Erythroblast (primary cell): ENCODE measurements at places on chromosomes 13 and 19.

DNA sequence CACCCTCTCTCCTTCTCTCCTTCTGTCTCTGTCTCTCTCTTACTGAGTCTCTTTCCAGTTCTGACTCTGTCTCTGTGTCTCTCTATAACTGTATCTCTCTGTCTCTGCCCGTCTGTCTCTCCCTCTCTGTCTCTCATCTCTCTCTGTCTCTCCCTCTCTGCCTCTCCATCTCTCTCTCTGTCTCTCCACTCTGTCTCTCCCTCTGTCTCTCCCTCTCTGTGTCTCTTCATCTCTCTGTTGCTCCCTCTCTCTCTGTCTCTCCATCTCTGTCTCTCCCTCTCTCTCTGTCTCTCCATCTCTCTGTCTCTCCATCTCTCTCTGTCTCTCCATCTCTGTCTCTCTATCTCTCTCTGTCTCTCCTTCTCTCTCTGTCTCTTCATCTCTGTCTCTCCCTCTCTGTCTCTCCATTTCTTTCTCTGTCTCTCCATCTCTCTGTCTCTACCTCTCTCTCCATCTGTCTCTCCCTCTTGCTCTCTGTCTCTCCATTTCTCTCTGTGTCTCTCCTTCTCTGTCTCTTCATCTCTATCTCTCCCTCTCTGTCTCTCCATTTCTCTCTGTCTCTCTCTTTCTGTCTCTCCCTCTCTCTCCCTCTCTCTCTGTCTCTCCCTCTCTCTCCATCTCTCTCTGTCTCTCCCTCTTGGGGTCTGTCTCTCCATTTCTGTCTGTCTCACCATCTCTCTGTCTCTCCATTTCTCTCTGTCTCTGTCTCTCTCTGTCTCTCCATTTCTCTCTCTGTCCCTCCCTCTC, 3.3 kb upstream of the MEIS3 start:
- DNase-seq = no peak

DNA sequence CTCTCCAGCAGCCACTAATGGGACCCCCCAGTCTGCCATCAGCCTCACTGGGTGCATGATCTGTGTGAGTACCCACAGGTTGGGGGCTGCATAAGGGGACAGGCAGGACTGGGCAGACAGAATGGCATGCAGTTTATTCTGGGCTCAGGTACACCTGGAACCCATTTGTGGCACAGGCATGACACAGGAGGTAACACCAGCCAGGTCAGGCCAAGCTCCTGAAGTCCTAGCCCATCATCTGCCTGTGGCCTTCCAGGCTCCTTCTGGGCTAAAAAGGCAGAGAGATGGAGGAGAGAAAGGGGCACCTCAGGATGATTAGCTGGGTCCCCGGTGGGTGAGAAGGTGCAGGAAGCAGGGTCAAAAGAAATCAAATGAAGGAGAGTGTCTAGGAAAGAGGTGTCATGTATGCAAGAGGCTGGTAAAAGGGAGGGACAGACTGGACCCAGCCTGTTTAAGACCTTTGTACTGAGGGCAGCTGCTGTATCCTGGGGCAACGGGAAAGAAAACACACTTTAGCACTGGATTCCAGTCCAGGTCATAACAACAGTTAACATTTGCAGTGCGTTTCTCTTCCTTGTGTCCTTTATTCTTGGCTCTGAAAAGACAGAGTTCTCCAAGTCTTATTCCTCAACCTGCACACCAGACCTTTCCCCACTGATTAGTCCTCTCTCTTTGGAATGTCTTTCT, 20.2 kb upstream of the DGKH start:
- DNase-seq = no peak

DNA sequence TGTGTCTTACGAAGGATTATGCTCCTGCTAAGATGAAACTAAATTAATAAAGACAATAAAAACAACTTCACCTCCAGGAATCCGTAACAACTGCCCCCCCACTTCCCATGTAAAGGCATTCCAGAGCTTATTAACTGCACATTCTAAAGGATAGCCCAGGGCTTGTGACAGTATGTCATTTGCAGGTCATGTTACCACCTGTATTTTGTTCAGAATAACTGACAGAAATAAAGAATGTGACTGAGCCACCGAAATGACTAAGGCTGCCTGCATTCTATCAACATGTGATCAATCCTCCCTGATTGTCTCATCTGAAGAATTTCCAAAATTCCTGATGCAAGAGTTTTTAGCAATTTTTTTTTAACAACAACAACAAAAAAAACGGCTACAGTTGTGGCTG, 117.2 kb downstream of the MIPEP start:
- DNase-seq = no peak

GRCh38 chr13:76153239-76153638, 517.1 kb downstream of the LMO7 start:
- DNase-seq = no peak

DNA sequence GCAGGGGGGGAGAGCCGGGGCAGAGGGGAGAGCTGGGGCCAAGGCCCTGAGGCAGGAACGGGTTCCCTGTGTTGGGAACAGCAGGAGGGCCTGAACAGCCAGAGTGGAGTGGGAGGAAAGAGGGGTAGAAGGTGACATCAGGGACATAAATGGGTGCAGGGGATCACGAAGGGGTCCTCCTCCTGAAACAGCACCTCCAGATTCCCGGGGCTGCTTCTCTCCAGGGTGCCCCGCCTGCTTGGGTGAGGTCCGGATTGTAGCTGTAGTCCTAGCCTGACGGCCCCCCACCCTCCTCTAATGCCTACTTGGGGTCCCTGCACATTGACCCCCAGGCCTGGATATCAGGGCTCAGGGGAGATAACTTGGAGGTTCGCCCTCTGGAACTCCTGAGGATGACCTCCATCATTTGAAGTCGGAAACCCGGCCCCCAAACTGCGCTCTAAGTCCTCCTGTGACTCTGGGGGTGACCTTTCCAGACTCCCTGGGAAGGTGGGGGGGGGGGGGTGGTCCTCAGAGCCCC, 473 bp upstream of the SCN1B start:
- DNase-seq = no peak

GRCh38 chr13:26541041-26541440, 16.4 kb upstream of the WASF3 start:
- DNase-seq = no peak

- no peak for DNase-seq
Observed at GRCh38 chr19:19382118-19382517, 23.4 kb upstream of the GATAD2A start.

DNA sequence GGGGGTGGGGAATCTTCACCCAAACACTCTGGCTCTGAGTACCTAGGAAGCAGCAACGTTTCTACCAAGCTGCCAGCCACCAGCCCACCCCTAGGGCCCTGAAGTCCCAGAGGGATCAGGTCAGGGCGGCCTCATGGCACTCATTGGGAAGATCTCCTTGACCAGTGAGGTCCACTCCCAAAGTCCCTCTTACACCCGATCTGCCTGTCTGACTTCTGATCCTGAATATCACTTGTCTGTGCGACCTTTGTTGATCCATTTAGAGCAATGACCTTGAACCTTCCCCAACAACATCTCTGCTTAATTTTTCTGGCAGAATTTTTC, 2.1 kb upstream of the GNA15 start:
- DNase-seq = no peak

GRCh38 chr19:9956956-9957355, 20.6 kb upstream of the OLFM2 start:
- DNase-seq = no peak

DNA sequence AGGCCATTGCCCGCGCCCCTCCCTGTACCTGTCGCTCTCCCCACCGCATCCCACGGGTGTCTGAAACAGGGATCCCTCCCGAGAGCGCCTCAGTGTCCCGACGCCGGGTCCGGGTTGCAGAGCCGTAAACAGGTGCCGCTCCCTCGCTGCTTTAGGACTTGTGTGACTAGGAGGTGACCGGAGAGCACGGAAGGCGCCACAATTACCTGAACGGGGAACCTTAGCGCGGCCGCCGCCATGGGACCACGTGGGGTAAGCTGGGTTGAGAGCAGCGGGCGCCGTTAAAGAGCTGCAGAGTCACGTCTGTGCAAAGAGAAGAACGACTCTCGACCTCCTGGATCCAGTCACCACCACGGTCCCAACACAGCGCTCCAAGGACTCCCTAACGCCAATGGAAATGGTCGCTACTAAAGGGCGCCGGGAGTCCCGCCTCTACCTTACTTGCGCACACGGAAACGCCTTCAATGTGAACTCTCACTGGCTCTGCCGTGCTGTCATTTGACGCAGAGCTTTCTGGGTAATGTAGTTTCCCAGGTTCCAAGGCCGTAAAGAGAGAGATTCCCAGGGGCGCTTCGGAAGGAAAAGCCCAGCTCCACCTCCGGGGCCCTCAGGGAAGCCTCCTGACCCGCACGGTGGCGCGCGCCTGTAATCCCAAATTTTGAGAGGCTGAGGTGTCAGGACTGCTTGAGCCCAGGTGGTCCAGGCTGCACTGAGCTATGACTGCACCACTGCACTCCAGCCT, at the start of gene ZNF552:
TSS of gene ZNF552 (minus strand) at position 409 of the 742 bp plus-strand sequence. CDS start at position 239, 170 bp downstream.
- peak; percentile 92 for DNase-seq

DNA sequence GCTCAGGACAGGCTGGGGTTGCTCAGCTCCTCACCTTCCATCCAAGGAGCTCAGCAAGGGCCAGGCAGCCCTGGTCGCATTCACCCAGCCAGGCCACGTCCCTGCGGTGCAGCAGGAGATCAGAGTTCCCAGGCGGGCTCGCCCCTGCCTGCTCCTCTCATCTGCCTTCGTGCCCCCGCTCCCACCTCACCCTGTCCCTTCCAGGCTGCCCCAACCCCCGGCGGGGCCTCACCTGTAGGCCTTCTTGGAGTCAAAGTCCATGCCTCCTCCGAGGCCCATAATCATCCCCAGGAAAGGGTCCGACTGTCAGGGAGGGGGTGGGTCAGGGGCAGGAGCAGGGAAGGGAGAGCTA, 1.3 kb upstream of the RINL start:
- DNase-seq = no peak

DNA sequence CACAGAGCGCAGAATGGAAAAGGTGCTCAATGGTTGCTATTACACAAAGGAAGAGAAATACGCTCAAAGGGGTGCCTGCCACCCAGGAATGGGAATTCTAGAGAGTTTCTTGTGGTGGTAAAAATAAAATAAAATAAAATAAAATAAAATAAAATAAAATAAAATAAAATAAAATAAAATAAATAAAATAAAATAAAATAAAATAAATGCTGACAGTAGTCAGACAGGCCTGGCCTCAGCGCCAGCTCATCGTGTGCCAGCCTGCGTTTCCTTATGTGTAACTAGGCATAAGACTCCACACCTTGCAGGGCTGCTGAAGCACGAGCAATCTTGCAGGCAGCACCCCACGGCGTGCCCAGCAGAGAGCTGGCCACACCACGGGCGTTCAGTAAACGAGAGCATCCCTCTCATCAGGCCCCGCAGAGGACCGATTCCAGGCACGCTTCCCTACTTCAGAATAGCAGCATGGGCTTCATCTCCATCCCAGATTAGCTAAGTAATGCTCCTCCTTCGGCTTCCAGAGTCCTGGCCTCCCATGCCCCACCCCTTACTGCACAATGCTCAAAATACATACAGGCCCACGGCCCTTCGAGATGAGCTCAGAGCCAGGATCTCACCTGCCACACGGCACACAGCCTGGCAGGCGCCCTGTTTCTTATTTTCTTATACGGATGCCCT, 5.6 kb downstream of the NAPA start:
- DNase-seq = no peak

GRCh38 chr13:42107421-42107820, 59.0 kb downstream of the DGKH start:
- DNase-seq = no peak

DNA sequence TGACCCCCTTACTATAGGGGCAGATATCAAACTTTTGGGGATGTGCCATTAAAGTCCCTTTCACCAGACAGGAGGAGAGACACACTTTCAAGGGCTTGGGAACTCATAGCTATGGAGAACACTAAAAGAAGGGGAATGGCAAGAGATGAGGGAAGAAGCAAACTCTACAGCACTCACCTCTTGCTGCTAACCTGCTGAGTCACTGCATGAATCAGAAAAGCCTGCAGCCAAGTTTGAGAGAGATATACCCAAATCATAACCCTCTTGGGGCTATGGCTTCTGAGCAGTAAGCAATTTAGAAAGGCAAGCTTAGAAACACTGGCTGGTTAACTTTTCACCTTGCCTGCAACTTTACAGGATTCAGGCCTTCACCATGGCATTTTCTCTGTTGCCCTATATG, 1028.0 kb downstream of the UQCRFS1 start:
- DNase-seq = no peak

DNA sequence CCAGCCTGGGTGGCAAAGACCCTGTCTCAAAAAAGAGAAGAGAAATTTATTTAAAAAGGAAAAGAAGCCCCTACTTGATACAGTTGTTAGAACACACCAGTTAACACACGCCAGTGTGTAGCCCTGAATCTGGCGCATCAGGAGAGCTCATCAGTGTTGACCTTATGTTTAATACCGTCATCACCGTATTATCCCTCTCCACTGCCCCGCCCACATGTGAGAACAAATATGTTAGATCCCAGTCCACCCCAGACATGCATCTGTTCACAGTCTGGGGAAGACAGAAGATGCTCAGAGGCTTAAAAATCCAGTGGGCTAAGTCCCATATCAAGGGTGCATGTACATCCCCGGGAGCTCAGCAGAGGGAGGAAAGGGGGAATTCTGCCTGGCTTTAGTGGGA, 155.2 kb downstream of the DPF1 start:
- no peak for DNase-seq

DNA sequence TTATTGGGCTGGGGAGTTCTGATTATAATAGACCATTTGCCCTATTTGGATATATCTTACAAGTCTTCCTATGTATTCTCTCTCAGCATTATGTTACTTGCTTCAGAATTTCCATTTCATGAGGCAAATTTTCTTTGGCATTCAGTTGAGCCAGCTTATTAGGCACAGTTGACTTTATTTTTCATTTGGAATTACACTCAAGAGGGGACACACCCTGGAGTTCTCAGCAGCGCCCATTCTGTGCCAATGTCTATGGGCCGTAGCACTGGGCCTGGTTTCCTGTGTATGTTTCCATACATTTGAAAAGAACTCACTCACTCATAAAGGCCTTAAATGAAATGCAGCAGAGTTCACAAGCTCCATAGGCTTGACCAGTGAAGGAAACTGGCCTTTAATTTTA, 138.5 kb downstream of the KLF12 start:
- no peak for DNase-seq

- peak; percentile 70 for DNase-seq
Observed at GRCh38 chr19:56671613-56671994, at the start of gene ZNF835. ZNF835 (minus strand) TSS chr19:56671757; CDS start chr19:56665198, 6,559 bp downstream.

DNA sequence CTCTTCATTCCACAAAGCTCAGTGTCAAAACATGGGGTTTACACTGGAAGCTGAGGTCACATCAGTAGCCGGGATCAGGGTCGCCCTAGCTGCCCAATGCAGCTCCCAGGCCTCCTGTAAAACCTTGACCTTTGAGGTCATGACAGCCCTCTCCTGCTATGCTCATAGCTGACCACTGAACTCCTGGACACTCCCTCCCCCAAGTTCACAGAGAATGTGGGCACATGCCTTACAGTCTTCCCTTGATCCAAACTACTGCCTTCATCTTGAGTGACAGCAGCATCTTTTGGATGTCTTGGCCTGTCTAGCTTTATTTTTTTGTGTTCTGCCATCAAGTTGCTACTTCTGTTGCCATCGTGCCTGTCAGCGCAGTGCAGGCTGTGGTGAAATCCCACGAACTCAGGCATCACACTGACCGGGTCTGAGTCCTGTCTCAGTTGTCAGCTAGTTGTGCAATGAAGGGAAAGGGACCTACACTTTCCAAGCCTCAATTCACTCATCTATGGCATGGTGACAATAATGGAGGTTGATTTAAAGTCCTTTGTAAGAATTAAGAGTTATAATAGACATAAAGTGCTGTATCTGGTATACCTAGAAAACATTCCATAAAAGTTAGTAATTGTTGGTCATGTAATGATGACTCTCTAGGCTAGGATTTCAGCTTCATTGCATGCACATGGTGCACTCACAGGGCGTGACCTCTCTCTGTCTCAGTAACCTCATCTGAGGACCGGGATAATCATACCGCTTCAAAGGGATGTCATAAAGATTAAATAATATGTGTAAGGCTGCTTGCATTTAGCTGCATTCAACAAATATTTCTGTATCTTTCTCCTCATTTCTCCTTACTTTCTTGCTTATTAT, 16.4 kb upstream of the ALOX5AP start:
- no peak for DNase-seq
